ENCODE measurements at places on chromosomes 13 and 19. TPM values are rescaled to one million over a fixed set of nuclear protein-coding genes. Genes with fewer than 3 reads are reported as not detected.

GRCh38 chr19:3575260-3575741 lies 2.6 kb downstream of the HMG20B start:
- DNase-seq, result no peak

GRCh38 chr13:114144606-114145244 lies 12.3 kb upstream of the RASA3 start:
- DNase-seq, result peak; percentile 13

GRCh38 chr13:35388441-35389355 lies 87.8 kb downstream of the MAB21L1 start:
- DNase-seq, result no peak

GRCh38 chr13:80477661-80478443 lies 136.9 kb upstream of the SPRY2 start:
- no peak for DNase-seq

Gene C13orf46
- total RNA-seq, result 0.35 TPM

Gene PTH2
- total RNA-seq, result not detected

- DNase-seq, result no peak
Observed at GRCh38 chr19:3986260-3987041, 1.2 kb upstream of the EEF2 start.

DNA sequence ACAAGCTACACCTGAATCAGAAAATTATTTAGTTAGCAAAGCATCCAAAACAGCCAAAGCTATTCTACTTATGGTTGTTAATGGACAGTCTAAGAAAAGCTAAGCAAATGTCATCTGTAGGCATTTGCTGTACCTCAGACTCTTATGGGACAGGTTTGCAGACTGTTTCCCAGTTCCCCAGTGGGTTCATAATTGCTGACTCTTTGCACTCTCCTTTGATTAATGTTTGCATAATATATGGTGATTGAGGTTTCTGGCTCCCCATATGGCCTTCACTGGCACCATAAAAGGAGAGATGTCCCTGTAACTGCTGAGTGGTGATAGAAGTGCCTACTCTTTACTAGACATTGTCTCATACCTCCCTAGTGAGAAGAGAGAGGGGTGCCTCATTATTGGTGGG lies 142.1 kb downstream of the GPC6 start:
- no peak for DNase-seq

Gene ELOF1
- total RNA-seq, result 49.2 TPM

Gene MEIOSIN
- not detected for total RNA-seq

DNA sequence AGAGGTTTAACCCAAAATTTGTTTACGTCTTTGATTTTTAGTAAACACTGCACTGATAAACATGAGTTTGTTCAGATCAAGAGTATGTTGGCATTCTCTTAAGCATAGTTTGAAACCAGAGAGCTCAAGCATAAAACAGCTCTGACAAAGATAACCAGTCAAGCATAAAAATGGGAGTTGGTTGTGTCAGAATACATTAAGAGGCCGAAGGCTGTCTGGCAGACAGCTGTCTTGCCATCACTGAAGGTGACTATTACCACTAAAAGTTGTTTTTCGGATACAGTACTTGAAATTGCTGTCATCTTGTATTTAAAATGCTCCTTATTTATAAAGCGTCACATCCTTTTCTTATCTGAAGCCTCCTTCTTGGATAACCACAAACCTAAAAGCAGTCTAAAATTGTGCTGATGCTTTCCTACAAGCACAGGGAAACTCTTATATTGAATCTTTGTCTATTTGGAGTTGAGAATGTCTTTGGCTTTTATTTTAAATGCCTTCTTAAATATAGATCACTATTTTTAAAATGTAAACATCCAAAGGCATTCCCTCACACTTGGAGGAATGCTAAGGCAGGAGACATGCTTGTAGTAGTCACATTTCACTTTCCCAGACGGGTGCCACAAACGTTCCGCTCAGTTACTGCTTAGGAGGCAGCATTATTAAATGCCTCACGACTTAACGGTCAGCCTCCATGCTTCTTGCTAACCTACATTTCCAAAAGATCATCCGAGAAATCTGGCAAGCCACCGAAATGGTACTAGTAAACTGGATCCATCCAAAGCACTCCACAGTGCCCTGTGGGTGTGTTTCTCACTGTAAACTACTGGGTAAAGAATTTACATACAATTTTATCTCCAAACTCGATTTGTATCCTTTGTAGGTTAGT lies 1.5 kb downstream of the SMAD9 start:
- no peak for DNase-seq

DNA sequence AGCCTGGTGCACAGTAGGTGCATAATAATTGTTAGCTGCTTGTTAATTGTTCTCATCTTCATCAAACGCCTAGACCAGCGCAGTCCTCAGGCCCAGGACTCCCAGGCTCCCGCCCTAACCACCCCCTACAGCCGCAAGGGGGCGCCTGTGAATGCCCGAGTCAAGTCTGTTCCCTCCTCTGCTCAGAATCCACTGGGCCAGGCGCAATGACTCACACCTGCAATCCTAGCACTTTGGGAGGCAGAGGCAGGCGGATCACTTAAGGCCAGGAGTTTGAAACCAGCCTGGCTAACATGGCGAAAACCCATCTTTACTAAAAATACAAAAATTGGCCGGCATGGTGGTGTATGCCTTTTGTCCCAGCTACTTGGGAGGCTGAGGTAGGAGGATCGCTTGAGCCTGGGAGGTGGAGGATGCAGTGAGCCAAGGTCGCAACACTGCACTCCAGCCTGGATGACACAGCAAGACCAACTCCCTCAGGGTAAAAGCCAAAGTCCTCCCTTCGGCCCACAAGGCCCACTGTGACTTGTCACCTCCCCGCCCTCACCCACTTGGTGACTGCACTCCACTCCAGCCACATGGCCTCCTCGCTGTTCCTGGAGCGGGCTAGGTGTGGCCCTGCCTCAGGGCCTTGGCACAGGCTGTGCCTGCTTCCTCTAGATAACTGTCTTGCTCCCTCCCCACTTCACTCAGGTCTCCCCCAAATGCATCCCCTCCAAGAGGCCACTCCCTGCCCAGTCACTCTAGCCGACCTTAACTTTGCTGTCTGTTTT lies 9.1 kb downstream of the ZNF653 start:
- DNase-seq, result peak; percentile 63

Gene KLK2
- not detected for total RNA-seq

Data from ovary (tissue), 10 donors.